ENCODE measurements at places on chromosomes 5 and 9.
A peak's percentile ranks its signal among the peaks of the same experiment; 100 is the strongest.

DNA sequence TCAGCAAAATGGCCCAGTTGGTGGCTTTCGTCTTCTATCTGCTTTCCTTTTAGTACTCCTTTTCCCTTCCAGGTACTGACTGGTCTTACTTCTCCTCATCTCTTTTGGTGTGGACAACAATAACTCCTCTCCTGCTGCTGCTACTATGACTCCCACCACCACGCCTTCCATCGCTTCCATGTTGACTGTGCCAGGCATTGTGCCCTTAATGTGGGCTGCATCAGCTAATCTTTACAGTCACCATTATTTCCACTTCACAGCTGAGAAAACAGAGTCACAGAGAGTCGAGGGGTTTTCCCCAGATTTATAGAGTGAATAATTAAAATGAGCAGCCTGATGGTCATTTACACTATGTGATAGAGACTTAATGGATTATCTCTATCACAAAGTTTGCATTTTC is 184.9 kb upstream of the IL12B start:
- no peak for DNase-seq

- no peak for DNase-seq
Observed at GRCh38 chr5:149656576-149657182, 73.4 kb upstream of the PPARGC1B start.

DNA sequence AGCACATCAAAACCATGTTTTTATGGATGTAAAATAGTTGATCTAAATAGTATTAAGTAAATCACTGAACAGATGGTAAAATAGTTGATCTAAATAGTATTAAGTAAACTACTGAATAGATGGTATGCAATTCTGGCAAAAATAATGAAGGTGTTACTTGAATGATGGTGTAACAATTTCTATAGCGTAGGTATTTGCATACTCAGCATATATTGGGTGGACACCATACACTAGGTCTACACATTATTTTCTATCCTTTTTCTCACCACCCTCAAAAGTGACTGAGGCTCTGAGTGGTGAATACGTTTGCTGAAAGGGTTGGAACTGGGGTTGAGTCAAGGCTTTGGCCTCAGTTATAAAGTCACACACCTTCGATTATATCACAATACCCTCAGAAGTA is 81.3 kb downstream of the ATP10B start:
- no peak for DNase-seq

GRCh38 chr5:86807046-86808031 is 189.6 kb downstream of the COX7C start:
- no peak for DNase-seq

DNA sequence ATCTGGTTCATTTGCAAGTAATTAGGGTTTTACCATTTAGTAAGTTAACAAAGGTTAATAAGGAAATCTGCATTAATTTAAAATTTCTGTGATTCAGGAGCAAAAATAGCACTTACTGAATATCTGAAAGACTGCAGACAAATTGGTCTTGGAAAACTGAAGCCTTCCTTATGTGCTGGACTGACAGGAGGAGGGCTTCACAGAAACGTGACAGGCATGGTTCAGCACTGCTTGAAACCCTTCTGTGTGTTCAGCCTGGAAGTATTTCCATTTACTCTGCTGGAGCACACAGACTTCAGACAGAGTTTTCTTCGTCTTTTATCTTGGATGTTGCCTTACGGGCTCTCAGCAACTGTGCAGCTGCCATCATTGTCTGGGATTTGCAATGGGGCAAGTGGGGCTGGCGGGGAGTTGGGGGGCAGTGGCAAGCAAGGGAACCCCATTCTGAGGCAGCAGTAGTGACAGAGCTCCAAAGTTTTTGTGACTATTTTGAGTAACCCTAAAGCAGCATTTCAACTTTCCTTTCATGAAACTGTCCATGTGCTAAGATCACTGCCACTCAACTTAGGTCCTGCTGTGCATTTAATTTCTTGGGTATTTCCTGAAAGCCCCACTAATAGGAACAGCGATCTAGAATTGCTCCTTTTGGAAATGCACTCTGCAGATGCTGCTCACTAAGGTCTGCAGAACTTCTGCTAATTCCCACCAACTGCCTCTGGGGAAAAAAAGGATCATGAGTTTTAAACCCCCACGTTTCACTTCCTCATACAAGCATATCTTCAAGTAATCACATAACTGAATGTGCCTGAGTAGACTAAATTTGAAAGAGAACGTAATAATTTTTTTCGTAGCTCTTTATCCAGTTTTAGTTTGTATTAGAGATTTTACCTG is 56.6 kb downstream of the KCNN2 start:
- no peak for DNase-seq

GRCh38 chr9:127201071-127201541 is 63.5 kb upstream of the GARNL3 start:
- DNase-seq: no peak

DNA sequence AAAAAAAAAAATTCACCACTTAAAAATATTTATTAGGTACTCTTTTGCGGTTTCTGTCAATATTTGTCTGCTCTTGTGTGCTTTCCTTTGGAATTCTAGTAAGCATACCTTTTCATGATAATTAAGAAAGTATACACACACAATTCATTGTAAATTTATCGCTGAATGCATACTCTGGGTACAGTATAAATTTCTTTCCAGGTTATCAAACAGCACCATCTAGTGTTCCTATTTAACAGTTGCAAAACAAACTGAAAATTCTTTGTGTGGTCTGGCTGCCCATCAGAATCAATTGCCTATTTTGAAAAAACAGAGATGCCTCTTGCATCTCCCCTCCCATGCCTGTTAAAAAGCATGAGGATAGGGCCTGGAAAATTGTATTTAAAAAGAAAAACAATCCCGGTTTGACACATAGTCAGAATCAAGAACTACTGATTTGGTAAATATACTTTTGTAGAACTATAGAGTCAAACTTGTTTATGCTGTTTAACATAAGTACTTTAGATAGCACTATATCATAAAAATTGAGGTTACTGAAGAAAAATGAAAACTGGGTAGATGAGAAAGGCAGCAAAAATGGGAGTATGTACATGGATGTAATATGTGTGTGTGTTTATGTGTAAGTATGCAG is 16.2 kb downstream of the PGGT1B start:
- DNase-seq: no peak

DNA sequence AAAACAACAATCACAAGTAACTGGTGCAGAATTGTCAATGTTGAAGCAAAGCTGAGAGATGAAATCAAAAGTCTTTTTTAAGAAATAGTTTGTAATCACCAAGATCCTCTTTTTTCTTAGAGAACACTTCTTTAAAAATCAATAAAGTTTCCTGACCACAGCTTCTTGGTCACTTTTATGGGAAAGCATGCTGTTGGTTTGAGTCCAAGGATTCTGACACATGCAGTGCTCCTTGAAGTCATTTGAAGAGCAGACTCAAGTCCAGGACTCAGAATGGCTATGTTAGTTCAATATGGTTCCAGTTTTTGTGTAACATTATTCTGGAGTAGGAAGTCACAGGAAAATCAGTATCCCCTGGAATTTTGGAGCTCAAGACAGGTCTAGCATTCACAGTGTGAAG is 480.6 kb downstream of the NR2F1-AS1 start:
- DNase-seq: no peak

DNA sequence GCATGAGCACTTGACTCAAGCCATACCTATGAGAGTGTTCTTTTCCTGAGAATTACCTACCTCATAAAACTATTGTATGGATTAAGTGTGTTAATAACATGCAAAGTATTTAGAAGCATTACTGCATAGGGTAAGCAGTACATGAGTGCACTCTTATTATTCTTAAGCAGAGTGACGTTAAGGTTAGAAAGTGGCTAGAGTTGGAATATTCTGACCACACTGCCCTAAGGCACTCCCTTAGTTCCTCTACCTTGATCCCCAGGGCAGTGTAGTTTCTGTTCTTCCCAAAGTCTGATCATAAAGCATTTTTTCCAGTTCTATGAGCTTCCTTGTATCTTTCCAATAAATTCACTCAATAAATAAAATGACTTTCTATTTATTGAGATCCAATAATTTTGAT is 189.2 kb downstream of the PCSK1 start:
- no peak for DNase-seq

DNA sequence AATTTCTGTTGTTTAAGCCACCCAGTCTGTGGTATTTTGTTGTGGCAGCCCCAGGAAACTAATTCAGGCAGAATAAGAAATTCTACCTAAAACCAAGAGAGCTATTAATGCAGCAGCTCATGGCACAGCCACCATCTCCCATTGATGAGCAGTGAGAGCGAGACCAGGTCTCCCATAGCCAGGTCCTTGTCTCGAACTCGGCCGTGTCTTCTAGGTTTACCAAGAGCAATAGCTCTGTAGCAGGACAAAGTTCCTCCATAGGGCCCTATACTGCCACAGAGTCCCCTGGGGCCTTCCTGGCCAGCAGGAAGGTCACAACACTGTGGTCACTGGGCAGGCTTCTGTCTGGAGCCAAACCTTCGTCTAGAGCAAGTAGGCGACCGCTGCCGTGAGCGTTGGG is 34.5 kb upstream of the TJP2 start:
- no peak for DNase-seq

- no peak for DNase-seq
Observed at GRCh38 chr5:122053181-122054109, 24.6 kb downstream of the LOX start.

- DNase-seq: no peak
Observed at GRCh38 chr9:88998911-88999310, 7.6 kb downstream of the S1PR3 start.

DNA sequence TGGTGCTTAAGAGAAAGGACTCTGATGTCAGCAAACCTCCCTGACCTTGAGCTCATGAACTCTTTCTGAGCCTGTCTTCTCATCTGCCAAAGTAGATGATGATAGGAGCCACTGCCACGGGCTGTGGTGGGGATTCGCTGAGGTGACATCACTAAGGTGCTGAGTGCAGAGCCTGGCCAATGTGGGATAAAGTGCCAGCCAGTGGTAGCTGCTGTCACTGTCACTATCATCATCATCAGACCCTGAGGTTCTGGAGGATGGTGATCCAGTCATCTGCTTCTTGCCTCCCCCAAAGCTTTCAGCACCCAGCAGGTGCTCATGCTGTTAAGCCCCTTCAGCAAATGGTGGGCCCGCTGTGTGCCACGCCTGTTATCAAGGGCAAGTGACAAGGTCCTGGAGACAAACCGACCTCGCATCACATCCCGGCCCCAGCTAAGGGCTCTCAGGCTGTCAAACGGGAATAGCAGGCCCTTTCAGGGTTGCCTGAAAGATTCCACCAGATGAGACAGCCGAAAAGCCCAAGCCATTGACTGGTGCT is 6.4 kb downstream of the FPGS start:
- DNase-seq: no peak

DNA sequence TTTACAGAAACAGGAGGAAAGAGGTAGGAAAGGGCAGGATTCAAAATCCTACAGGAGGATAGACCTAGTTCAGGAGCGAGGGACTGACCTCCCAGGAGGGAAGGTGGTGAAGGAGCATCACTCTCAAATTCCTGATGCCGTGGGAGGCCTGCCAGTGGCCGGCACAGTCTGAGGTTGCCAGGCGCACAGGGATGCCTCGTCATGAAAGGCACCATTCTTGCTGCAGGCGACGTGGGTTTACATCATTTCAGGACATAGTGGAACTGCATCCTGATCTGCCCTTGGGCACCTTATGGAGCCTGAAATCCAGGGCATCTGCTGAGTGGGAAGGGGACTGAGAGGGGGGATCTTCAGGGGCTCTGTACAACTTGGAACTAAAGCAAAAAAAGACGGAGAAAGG is 163.2 kb upstream of the S1PR3 start:
- DNase-seq: no peak

GRCh38 chr5:80125962-80126480 is 90.9 kb downstream of the THBS4 start:
- DNase-seq: peak; percentile 19

GRCh38 chr5:115988002-115988401 is 25.7 kb downstream of the LVRN start:
- no peak for DNase-seq

GRCh38 chr5:54754420-54754819 is 231.0 kb downstream of the ESM1 start:
- DNase-seq: no peak

DNA sequence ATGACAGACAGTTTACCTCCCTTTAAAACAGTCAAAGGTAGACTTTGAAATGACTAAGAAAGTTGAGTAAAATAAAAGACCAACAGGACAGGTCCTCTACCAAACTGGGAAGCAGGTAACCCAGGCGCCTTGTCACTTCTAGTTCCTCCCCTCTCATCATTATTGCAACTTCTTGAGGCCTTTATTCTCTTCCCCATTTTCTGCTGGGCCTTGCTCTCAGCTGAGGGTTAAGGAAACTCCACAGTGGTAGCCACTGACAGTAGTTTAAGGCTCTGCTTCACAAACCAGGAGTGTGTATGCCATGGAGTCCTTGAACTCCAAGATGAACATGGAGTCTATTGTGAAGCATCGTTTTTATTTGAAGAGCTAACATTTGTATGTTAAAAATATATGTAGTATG is 36.9 kb upstream of the TCERG1 start:
- no peak for DNase-seq

- DNase-seq: no peak
Observed at GRCh38 chr9:2599896-2600295, 21.7 kb upstream of the VLDLR start.

DNA sequence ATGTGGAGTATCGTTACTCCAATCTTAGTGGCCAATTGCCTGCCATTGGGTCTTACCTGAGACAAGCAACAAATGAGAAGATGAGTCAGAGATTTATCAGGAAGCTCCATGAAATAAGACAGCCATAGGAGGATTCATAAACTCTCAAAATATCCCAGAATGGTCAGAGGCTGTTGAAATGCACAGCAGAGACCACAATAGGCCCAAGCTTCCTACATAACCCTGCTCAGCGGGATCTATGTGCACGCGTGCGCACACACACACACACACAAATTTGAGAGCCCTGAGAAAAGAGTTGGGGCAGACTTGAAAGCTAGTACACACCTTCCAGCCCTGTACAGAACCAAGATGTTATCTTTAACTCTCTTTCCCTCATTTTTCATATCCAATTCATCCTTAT is 9.8 kb downstream of the UIMC1 start:
- no peak for DNase-seq

DNA sequence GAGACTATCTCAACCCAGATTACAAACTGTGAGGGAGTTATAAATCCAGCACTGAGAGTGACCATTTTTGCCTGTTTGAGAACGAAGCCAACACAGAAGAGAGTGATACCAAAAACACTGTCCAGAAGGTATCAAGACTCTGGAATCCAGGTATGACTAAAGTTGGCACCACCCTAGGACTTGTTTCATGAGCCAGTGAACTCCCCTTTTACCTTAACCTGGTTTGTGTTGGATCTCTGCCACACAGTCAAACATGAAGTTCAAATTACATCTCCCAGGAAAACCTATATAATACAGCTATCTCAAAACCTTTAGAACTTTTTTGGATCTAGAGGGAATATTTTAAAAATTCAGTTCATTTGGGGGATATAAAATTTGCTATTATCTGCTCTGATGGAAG is 11.4 kb downstream of the ZBTB5 start:
- DNase-seq: no peak

GRCh38 chr9:14782286-14783051 is 59.9 kb upstream of the CER1 start:
- DNase-seq: no peak

GRCh38 chr9:126490871-126491567 is 122.7 kb upstream of the LMX1B start:
- peak; percentile 29 for DNase-seq

- no peak for DNase-seq
Observed at GRCh38 chr5:177524539-177524900, 7.8 kb upstream of the DDX41 start.

GRCh38 chr5:146313027-146313426 is 25.6 kb upstream of the POU4F3 start:
- no peak for DNase-seq

Data from fibroblast of skin of left biceps (primary cell).